ENCODE measurements at places on chromosomes 7 and 10.
A peak's percentile ranks its signal among the peaks of the same experiment; 100 is the strongest.

DNA sequence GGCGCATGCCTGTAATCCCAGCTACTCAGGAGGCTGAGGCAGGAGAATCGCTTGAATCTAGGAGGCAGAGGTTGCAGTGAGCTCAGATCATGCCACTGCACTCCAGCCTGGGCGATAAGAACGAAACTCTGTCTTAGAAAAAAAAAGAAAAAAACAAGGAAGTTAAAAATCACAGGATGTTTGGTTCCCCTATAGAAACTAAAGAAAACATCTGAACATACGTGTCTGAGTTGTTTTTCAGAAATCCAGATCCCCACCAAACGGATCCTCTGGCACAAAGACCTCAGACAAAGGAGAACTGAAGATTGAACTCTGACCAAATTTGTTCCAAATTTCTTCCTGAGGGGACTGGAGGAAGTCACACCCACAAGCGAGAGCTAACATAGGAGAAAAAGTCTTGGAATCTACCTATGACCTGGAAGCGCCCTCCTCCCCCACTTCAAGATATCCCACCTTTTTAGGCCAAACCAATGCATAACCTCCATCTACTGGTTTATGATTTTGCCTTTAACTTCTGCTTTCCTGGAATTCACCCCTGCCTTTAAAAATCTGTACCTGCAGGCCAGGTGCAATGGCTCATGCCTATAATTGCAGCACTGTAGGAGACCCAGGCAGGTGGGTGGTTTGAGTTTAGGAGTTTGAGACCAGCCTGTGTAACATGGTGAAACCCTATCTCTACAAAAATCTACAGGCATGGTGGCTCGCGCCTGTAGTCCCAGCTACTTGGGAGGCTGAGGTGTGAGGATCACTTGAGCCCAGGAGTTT is 19.7 kb upstream of the SIRT1 start:
- no peak for DNase-seq

DNA sequence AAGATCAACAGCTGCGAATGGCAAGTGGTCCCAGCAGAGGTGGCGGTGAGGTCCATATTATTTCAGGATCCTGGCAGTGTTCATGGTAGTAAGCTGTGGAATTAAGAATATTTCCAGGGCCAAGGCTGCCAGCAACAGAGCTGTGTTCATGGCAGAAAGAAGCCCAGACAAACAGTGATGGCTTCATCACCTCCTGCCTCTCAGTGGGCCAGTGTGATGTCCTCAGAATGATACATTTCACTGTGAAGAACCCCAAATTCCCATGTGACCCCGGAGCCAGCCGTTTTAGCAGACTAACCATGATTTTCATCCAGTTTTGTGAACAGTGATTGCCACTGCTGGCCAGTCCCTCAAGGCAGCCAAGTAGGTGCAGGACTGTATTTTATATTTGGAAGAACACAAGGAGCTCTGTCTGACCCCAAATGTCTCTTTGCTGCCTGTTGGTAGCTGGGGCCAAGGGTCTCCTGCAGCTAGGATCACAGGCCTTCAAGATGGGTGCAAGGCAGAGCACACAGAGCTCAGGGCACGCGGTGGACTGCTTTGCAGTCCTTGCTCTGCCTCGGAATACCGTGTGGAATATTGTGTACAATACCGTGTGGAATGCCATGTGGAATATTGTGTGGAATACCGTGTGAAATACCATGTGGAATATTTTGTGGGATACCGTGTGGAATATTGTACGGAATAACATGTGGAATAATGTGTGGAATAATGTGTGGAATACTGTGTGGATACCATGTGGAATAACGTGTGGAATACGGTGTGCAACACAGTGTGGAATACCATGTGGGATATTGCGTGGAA is 132.3 kb upstream of the CHST15 start:
- DNase-seq, result no peak

DNA sequence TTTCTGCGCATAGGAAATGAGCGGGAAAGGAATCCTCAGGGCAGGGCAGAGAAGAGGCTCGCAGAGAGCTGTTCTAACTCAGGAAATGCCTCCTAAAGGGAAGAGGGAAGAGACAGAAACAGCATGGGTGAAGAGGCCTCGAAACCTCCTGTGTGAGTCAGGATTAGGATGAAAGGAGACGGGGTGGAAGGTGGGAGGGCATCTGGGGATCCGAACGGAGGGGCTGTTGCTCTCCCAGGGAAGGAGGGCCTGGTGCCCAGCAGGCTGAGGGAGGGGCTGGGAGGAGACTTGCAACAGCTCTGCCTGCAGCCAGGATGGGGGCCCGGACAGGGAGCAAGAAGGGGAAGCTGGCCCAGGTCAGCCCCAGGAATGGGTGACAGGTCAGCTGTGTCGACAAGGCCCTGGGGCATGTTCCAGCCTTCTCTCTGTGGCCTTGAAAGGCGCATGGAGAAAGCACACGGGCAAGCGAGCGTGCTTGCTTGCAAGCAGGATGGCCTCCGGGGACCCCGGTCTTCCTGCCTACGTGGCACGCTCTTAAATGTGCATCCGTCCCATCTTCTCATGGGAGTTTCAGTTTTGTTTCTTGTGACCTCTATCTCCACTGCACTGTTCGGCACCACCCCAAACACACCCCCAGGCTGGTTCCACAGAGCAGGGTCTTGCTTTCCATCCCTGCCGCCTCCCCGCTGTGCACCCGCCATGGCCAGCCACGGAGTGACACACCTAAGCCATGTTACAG is 63.5 kb downstream of the HIPK2 start:
- DNase-seq, result no peak

- no peak for DNase-seq
Measured at GRCh38 chr7:36764929-36765328, 40.6 kb upstream of the AOAH start.

- DNase-seq, result no peak
Measured at GRCh38 chr10:86795353-86795752, 38.9 kb downstream of the BMPR1A start.

GRCh38 chr10:34687434-34688210 is 127.5 kb downstream of the PARD3 start:
- no peak for DNase-seq

GRCh38 chr7:154832557-154833138 is 170.3 kb downstream of the PAXIP1 start:
- peak; percentile 74 for DNase-seq

DNA sequence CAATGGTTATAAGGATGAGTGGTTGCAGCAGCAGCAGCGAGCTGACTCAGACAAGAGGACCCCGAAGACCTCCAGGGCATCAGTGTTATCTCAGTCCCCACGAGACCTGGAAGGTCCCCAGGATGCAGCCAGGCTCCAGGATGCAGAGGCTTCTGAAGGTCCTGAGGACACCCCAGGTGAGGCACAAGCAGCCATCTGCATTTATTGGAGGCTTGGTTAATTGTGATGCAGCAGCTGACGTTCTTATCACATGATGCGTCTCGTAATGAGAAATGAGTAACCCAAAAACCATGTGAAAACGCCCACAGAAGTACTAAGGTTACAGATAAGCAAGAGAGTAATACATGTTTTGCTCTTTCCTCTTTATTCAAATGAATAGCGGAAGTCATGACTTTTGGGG is 17.4 kb downstream of the C7orf57 start:
- DNase-seq, result no peak

GRCh38 chr10:116469437-116469836 is 41.8 kb downstream of the PNLIPRP3 start:
- DNase-seq, result no peak
